Central memory CD4-positive, alpha-beta T cell (primary cell): ENCODE measurements at places on chromosomes 16 and 17.

DNA sequence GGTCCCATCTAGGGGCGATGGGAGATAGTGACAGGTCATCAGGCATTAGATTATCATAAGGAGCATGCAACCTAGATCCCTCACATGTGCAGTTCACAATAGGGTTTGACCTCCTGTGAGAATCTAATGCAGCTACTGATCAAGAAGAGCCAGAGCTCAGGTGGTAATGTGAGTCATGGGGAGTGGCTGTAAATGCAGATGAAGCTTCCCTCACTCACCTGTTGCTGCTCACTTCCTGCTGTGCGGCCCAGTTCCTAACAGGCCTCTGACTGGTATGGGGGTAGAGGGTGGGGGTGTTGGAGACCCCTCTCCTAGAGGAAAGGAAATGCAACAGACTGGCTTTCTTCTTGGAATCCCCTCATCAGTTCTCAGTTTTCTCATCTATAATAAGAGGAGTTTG, 131.4 kb downstream of the CA10 start:
- DNase-seq, result no peak

- DNase-seq, result no peak
These were observed at the start of gene C16orf74 for GRCh38 chr16:85750827-85751697. Gene C16orf74, minus strand, starts transcription at chr16:85751096. Its CDS starts 15,879 bp downstream, at chr16:85735217.

DNA sequence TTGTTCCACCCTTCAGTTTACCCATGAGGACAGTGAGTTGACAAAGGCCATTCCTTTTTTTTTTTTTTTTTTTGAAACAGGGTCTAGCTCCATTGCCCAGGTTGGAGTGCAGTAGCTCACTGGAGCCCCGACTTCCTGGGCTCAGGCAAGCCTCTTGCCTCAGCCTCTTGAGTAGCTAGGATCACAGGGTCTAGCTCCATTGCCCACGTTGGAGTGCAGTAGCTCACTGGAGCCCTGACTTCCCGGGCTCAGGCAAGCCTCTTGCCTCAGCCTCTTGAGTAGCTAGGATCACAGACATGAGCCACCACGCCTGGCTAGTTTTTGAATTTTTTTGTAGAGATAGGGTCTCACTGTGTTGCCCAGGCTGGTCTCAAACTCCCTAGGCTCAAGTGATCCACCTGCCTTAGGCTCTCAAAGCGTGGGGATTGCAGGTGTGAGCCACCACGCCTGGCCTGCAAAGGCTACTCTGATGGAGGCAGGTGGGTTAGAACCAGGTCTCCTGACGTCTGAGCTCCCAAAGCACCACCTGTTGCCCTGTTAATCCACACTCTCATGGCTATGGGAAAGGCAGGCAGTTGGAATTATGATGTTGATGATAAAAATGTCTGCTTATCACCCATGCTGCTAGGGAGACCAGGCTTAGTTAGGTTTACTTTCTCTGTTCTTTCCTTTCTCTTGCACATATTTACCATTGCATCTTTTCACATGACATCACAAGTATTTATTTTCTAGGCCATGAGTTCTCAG, 65.2 kb downstream of the KSR1 start:
- DNase-seq, result no peak

DNA sequence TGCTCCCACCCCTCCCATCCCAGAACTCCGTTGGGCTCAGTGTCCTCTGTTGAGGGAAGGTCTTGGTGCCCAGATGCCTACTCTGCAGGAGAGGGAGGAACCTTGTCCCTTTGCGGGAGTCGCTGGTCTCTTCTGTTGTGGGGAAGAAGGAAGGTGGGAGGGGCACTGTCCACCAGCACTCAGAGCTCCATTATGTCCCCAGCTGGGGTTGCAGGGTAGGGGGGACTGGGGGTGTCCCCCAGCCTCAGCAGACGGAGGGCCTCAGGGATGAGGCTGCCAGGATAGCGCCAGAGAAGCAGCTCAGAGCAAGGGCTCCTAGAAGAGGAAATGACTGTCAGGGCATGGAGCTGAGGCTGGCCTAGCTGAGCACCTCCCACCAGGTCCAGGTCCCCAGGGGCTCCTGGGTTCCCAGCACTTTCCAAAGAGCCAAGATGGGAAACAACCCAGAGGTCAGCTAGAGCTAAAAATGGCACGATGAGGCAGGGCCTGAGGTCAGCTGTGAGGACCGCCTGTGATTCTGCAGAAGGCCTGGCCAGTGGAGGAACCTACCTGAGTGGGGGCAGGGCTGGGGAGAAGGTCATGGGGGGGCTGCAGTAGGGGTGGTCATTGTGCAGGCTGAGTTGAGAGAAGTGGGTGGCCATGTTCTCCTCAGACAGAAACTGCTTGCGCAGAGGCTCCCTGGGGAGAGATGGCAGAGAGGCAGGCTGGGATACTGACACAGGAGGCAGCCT, 893 bp downstream of the HCFC1R1 start:
- no peak for DNase-seq

DNA sequence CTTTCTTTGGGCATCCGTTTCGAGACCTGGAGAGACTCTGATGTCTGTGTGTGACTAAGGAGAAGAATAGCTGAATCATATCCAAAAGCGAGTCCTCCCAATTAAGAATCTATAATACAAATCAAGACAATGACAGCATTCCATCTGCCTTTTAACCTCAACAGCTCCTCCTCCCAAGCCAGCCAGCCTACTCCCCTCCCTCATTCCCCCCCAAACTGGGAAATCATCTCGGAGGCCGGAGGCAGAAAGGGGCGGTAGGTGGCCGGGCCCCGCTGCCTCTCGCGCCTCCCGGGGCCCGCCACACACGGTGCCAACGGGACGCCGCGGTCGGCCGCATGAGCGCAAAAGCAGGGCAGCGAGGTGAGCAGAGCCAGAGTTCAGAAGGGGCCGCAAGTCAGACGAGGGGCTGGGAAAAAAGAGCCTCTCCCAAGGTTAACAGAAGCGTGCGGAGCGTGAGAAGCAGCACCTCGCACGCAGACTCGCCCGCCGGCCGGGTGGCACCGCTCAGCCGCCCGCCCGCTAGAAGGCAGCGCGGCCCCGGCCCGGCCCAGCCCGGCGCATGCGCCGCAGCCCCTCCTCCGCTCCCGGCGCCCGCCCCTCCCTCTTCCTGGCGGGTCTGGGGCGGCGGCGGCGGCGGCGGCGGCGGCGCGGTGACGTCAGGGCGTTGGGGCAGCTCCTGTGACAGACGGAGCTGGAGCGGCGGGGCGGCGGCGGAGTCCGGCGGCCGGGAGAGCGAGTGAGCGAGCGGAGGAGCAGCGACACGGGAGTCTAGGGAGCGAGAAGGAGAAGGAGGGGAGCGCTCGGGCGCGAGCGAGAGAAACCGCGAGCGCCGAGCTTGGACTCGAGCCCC, at the start of gene PAFAH1B1:
Gene PAFAH1B1, plus strand, starts transcription at position 684 of the 850 bp plus-strand sequence. CDS start 44,635 bp downstream, outside the sequence.
- DNase-seq, result peak; percentile 96

DNA sequence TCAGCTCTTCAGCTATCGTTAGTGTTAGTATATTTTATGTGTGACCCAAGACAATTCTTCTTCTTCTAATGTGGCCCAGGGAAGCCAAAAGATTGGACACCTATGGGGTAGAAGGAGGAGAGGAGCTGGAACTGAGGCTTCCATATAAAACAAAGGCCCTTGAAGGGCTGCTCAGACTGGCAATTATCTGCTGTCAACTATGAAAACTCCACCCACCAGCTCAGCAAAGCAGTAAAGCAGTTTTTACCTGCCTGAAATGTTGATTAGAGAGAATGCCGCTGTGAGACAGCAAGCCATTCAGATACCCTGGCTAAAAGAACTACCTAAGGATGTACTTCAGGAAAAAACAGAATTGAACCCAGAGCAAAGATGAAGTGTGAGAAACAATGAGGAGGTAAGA, 45.9 kb upstream of the GNAO1 start:
- no peak for DNase-seq

DNA sequence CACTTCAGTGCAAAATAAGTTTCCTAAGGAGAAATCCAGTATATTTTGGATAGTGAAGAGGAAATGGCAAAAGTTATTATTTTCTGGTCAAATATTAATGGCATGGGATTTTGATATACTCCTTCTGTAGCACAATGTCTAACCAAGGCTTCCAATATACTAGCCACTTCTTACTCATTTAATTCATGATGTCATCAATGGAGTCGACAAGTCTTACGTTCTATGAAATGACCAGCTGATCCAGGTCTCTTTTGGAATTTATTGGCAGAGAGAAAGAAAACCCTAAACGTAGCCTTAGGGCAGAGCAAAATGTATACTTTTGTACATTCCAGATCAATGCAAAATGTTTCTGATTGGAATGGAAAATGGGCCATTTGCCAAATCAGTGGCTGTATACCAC, 8.3 kb upstream of the ABCA10 start:
- no peak for DNase-seq

DNA sequence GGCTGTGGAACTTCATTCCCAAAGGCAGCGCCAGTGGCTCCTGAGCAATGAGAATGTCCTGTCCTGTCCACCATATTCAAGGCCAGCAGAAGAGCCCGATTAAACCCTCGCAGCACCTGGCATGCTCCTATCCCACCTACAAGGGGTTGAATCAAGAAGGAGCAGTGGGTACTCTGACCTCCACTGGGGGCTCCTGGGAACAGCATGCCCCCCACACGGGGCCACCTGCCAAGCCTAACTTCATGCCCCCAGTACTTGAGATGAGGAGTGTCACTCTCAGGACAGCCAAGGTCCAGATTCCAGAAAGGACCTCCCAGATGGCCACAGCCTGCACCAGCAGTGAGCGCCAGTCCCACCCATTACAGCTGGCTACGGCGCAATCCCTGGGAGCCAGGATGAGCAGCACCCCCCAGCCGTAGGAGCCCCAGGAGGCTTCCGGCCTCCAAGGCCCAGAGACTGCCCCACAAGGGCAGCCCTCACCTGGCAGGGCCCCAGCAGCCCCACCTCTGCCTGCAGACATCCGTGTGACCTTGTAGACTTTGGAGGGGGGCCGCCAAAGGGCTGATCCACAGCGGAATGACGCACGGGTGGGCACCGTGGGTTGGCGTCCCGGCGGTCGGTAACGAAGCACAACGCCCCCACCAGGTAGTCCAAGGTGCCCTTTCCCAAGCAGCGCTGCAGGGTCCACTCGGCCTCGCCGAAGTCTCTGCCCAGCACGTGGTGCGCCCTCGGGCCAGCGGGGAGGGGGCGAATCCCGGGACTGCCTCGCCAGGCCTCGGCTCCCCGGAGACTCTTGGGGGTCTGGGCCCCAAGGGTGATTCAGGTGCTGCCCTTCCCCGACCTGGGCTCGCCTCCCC, 1.0 kb upstream of the MPDU1 start:
- no peak for DNase-seq

DNA sequence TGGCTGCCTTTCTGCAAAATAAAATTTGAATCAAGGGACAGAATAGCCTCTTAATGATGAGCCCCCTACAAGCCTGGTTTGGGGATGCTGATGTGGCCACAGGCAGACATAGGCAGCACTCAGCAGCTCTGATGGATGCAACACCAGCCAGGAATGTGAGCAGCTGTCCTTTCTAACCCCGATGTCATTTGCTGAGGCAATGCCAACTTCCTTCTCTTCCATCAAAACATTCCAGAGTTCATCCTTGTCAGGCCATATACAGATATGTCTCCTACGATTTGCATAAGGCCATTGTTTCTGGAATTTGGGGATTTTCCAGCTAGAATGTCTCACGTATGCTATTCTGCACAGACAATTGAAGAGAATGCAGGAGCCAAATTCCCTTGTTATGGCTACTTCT, 52.1 kb upstream of the MYOCD start:
- DNase-seq, result no peak

- no peak for DNase-seq
These were observed 56.4 kb downstream of the KANSL1 start for GRCh38 chr17:46136820-46137219.

DNA sequence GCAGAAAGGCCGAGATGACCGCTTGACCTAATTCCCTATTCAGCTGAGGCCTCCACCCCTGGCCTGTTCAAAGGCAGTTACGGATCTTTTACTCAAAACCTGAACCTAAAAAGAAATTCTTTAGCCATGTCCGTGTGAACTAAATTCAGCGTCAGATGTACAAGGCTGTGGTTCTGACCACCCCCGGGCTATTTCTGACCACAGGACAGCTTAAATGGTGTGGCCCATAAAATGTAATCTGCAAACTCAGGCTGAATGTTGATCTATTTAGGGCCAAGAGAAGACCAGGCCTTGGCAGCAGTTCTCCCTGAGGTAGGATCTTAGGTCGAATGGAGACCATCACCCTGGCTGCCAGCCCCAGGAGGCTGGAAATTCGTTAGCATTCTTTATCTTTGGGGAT, 485.5 kb downstream of the WWOX start:
- no peak for DNase-seq

DNA sequence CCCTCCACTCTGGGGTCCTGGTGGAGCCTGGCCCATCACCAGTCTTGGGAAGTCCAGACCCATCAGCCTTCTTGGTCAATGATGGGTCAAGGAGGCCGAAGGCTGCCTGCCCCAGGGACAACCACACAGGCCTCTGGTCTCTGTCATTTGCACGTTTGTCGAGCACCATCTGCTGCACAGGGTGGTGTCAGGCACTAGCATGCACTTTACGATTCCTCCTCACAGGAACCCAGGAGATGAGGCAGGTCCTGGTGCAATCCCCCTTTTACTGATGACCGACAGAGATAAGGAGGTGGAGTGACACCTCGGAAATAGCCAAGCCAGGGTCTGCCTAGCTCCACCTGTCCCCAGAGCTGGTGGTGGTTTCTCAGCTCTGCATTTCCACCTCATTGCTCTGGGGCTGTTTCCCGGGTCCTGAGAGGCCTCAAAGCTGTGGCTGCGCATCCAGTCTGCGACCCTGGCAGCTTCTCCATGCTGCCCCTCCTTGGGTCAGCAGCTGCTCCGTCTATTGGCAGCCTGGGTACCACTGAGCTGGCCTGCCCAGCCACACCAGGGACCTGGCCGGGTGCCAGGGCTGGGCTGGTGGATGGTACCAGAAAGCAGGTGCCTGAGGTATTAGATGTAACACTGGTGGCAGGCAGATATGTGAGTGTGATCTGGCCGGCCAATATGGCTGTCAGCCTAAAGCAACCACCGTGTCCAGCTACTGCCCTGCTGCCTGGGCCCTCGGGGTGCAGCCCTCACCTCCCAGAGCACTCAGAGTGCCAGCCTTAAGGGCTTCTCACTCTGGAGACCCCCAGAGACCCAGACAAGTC, 10.0 kb downstream of the MMP15 start:
- DNase-seq, result no peak

DNA sequence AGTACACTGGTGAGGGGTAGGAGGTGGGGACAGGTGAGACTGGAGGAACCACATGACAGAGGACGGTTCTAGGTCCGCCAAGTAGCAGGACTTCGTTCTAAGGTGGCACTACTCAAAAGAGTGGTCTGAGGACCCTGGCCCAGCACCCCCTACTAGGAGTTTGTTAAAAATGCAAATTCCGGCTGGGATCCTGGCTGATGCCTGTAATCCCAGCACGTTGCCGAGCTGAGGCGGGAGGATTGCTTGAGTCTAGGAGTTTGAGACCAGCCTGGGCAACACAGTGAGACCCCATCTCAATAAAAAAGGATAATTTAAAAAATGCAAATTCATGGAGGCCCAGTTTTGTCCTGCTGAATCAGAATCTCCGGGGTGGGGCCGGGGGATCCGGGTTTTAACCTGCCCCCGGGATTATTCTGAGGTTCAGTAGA, 59.1 kb downstream of the WSB1 start:
- DNase-seq, result no peak

- no peak for DNase-seq
These were observed 33.7 kb downstream of the PEMT start for GRCh38 chr17:17557796-17558195.

DNA sequence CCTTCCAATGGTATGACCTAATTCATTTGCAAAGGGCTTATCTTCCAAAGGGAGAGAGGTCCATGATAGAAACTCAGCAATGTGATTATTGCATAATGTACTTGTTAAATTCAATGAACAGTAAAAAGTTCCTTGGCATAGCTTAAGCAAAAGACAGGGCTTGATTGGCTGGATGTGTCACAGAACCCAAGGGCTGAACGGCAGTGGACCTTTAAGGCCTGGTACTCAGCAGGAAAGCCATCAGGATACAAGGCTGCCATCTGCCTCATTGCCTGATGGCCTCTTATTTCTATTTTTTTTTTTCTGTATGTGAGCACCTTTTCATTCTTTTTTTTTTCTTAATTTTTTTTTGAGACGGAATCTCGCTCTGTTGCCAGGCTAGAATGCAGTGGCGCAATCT, 208.9 kb upstream of the WSCD1 start:
- DNase-seq, result no peak
